ENCODE measurements at places on chromosomes 16 and 17.

DNA sequence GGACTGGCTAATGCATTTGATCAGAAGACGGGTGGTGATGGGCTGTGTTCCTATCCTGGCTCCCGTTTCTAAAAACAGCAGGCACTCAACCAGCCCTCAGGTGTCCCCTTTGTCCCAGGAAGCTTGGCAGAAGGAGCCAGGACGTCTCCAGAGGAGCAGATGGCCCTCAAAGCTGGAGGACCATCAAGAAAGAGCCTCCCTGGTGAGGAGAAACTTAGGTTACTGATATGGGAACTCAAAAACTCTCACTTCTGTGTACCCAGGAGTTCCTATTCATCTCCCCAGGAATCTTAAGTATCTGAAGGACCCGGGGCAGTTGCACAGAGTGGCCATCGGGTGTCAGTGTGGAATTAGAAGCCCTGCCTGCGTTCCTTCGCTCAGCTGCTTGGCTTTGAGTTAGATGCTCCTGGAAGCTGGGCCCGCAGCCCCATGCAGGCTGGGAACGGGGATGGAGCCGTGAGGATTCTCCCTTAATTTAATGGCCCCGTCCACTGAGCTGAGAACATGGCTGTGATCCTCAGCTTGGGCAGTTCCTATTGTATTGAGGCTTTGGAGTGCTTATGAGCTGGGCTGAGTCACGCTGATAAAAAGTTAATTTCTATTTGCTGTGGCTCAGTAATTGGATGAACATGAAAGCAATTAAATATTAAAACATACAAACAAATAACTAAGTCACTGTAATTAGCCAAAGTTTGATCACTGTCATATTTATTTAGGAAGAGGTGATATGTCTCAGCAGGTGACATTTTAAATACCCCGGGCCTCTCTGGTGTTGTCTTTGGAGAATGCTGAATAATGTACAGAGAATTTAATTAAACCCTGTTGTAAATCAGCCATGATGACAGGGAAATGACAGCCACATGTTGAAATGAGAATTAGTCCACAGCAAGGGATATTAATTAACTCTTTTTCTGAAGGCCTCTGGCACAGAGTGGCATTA is 402.1 kb downstream of the SEC14L1 start:
- DNase-seq = peak; percentile 84

DNA sequence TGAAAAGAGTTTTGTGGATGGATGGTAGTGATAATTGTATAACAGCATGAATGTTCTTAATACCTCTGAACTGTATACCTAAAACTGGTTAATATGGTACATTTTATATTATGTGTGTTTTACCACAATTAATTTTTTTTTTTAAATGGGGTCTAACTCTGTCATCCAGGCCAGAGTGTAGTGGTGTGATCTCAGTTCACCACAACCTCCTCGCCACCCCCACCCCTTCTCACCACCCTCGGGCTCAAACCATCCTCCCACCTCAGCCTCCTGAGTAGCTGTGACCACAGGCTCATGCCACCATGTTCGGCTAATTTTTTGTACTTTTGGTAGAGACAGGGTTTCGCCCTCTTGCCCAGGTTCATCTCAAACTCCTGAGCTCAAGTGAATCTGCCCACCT is 123.2 kb downstream of the CDRT15L2 start:
- no peak for DNase-seq

DNA sequence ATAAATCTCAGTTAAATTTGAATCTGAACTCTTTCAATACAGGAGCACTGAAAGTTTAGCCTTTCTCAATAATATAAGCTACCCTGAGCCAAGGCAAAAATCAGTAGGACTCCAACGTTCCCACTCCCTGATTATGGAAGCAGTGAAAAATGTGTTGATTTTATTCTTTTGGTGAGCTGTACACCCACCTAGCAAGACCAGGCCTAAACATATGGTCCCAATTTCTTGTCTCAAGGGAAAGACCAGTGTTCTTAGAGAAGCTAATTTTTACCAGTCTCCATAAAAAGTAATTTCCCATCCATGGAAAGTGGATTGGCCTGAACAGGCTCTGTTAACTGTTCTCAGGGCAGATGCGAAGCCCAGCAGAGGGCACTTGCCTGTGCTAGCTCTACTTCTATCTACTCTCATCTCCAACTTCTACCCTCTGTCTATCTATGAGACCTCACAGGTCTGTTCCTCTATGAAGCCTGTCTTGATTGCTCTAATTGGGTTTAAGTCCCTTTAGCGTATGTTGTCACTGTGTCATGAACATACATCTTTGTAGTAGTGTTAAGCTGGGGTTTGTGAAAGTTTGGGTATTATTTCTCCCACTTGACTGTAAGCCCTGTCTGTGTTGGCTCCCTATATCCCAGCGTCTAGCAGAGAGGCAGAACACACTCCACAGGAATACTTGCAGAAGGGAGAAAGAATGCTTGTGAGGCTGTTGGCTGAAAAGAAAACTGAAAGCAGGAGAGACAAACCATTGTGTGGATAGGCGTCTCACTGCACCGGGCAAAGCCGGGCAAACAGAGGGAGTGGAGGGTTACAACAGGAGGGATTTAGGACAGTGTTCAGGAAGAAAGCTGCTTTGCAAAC is 167.1 kb upstream of the MAF start:
- DNase-seq = no peak

GRCh38 chr17:43667947-43668348 is 6.2 kb upstream of the MEOX1 start:
- no peak for DNase-seq

GRCh38 chr16:88767546-88768070 is 17.4 kb downstream of the PIEZO1 start:
- no peak for DNase-seq

- DNase-seq = peak; percentile 82
These were observed 3.8 kb upstream of the HAP1 start for GRCh38 chr17:41738077-41738800.

- DNase-seq = no peak
These were observed 2.7 kb upstream of the TRAF7 start for GRCh38 chr16:2152695-2153506.

GRCh38 chr16:86700046-86700945 is 121.9 kb downstream of the FOXL1 start:
- DNase-seq = no peak

DNA sequence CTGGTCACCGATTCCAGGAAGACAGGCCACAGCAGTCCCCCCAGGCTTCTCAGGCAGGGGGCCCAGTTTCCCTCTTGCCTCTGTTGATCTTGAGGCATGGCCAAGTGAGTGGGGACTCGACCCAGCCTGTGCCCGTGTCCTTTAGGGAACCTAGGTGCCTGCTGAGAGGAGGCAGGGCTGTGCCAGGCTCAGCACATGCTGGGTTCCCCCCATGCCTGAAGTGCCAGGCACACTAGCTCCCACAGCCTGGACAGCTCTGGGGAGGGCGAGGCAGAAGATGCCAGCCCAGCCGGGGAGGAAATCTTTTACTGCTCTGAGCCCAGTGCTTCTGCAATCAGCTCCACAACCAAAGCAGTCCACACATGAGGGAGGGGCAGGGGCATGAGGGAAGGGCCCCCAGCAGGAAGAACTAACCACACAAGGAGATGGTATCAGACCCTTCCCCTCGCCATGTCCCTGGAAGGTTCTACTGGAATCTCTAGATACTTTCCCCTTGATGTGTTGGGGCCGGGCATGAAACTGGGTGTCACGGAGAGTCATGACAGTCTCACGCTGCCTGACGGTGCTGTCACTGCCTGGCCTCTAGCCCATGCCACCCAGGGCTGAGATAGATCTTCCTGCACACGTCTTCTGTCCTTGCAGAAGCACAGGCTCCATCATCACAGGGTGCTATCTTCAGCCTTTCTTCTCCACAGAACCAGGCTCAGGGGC is 25.5 kb downstream of the MYO18A start:
- DNase-seq = no peak

DNA sequence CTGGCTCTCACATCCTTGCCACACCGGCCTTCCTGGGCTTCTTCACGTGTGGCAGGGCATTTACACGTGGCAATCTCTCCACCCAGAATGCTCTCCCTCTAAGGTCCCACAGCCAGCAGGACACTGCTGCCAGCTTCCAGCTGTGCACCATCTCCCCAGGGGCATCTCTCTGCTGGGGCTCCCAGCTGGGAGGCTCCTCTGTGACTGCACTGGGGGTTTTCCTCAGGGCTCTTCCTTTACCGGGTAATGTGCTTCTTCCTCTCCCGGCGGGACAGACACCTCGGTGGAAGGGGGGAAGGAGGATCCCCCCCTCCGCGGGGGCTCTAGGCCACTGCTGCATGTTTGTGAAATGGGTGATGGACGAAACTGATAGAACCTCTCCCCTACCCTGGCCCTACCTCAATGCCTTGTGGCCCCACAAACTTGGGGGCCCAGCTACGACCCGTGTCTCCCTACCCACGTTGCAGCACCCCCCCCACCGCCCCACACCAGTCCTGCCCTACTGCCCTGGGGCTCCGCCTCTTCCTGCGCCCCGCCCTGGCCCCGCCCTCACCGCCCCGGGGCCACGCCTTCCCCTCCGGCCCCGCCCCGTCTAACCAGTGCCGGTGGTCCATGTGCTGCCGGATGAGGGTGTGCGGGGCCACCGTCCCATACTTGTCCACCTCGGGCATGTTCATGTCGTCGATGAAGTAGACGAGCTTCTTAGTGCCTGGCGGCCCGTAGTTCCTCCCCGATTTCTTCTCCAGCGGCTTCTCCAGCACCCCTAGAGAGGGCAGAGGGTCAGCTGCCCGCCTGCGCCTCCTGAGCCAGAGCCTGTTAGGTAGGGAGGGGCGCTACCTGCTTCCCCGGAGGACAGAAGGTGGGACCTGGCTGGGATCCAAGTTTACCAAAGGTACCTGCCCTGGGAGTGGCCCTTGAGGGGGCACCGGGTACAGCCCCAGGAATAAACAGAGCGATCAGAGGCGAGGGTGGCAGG is 92.6 kb downstream of the DNAH17 start:
- no peak for DNase-seq

- peak; percentile 99 for DNase-seq
These were observed at the start of gene CDC27 for GRCh38 chr17:47188876-47189731. Gene CDC27 (minus strand): TSS chr17:47189295. CDS start chr17:47189172, 123 bp downstream.

DNA sequence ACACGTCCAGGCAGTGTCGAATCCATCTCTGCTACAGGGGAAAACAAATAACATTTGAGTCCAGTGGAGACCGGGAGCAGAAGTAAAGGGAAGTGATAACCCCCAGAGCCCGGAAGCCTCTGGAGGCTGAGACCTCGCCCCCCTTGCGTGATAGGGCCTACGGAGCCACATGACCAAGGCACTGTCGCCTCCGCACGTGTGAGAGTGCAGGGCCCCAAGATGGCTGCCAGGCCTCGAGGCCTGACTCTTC is 7.2 kb upstream of the CD68 start:
- no peak for DNase-seq

- no peak for DNase-seq
These were observed 67.4 kb downstream of the MYO18A start for GRCh38 chr17:29112771-29113295.

DNA sequence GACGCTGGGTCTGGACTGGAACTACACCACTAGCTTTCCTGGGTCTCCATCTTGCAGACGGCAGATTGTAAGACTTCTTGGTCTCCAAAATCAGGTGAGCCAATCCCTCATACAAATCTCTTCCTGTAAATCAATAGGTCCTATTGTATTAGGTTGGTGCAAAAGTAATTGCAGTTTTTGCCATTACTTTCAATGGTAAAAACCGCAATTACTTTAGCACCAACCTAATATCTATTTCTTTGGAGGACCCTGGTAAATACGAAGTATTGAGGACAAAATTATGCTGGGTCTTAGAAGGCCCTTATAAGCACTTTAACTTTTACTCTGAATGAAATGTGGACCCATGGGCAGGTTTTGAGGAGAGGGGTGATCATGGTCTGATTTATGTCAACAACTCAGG is 330.6 kb upstream of the C16orf82 start:
- no peak for DNase-seq

DNA sequence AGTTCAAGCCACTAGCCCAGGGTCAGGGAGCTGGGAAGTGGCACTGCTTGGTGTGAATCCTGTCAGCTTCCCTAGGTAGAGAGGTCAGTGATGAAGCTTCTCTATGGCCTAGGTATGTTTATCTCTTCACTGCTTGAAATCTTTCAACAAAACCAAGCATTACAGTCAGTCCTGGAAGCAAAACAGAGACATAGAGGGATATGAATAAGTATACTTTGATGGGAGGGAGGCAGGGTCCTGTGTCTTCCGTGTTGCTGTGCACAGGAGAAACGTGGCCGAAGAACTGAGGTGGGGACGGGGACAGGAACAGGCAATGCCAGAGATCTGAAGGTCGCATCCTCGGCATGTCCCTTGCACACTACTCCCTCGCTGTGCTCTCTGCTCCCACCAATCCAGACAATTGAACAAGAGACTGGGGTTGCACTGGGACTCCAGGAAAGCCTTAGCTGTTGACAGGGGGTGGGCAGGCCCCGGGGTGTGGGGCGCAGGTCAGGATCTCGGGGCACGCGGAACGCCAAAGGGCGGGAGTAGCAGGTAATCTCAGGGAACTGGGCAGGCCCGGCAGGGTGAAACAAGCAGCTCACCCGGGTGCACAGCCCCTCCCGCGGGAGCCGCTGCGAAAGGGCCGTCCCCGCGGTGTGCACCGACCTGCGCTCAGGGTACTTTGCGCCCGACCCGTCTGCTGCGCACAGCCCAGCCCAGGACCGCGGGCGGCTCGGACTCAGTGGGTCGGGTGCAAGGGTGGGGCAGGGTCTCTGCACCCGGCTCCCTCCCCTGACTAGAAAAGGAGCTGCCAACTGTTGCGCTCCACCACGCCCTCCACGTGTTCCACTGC is at the start of gene MT1H:
Gene MT1H, plus strand, starts transcription at position 810 of the 835 bp plus-strand sequence. CDS start 71 bp downstream, outside the sequence.
- no peak for DNase-seq

DNA sequence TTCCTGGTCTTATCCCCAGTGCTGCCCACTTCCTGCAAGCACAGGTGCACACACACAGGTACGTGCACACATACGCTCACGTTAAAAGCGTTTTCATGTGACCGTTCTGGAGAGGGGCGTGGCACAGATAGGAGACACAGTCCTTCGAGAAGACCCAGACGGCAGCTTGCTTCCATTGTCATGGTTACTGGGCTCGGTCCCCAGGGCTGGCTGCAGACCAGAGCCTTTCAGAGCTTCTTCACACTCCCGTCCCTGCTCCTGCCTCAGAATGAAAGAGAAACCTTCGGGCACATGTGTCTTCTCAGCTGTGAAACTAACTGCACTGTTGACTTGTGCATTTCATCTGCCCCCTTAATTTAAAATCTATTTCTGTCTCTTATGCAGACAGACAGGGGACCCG is 154.2 kb downstream of the PITPNC1 start:
- DNase-seq = no peak

All from renal pelvis (tissue), 12 donors.